Sigmoid colon (tissue), 7 donors: ENCODE measurements at places on chromosomes 12 and 14. TPM values are rescaled to one million over a fixed set of nuclear protein-coding genes. Genes with fewer than 3 reads are reported as not detected.
A peak's percentile ranks its signal among the peaks of the same experiment; 100 is the strongest.

GRCh38 chr14:74685056-74685455 is 27.8 kb downstream of the AREL1 start:
- H3K4me3 ChIP-seq, result no peak overlapping the region
- H3K36me3 ChIP-seq, result peaks cover 23% of the 10 kb centered on the region
- no peaks in the 10 kb centered on the region for H3K27me3 ChIP-seq
- DNase-seq, result no peak

DNA sequence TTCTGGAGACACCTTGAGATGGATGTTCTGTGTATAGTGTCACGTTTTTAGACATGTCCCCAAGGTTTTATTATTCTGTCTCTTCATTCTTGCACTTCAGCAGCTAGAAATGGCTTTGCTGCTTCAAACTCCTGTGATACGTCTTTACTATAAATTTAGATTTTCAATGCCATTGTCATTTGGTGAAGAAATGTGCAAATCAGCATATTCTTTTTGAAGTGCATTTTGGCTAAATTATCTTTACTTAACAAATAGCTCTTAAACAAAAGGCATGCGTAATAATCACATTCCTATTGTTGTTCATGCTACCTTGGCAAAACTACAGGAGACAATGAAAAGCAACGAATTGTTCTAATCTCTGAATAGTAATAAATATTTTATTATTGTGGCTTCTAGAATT is 502.9 kb upstream of the SYT1 start:
- H3K4me1 ChIP-seq, result no peaks in the 10 kb centered on the region
- no peaks in the 10 kb centered on the region for H3K36me3 ChIP-seq
- no peaks in the 10 kb centered on the region for H3K27me3 ChIP-seq
- no peak for DNase-seq
- no peak overlapping the region for H3K4me3 ChIP-seq

GRCh38 chr12:47909839-47910465 is 5.2 kb upstream of the VDR start:
- H3K4me1 ChIP-seq, result peaks cover 8% of the 10 kb centered on the region
- H3K36me3 ChIP-seq, result no peaks in the 10 kb centered on the region
- H3K4me3 ChIP-seq, result no peak overlapping the region
- DNase-seq, result peak; percentile 43
- H3K27me3 ChIP-seq, result no peaks in the 10 kb centered on the region

DNA sequence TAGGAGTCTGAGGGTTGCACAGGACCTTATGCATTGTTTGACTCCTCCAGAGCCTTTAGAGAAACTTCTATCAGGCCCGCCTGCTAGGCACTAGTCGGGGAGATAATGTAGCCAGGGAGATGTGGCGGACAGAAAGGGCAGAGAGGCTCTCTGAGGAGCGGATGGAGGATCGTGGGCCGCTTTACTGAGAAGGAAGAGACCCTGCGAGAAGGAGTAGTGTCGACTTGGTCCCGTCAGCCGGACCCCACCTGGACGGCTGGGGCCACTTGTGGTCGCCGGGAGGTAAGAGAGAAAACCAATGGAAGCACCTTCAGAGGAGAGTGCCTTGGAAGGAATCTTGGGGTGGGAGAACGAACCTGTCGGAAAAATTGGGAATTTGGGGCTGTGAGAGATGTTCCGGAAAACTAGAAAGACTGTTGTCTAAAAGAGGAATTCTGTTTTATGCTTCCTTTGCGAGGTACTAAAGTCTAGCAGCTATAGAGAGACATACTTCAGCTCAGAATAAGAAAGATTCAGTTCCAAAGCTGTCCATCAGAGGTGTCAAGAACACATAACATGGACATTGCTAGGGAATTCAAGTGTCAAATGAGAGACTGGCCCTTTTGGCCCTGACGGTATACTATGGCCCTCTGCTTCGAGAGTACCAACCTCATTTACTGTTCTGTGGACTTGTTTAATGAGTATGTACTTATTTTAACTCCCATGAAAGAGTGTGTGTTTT is 660 bp upstream of the MCRS1 start:
- peak overlapping the region; percentile 83 for H3K4me3 ChIP-seq
- peaks cover 19% of the 10 kb centered on the region for H3K36me3 ChIP-seq
- H3K27me3 ChIP-seq, result no peaks in the 10 kb centered on the region
- H3K27ac ChIP-seq, result peak overlapping the region; percentile 85

DNA sequence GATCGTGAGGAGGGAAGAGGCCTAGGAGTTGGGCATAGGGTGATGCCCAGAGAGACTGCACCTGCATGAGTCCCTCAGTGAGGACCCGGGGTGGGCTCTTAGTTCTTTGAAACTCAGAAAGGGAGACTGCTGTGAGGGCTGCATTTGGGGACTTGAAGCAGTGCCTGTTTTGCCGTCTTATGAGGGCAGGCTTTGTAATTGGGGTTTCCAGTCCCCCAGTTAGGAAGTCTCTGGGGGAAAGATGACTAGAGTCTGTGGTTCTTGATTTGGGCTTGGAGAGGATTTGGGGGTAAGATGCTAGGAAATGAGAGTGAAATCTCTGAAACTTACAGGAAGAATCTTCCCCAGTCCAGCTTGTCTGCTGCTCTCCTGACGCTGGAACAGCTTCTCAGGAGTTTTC is 99.6 kb downstream of the ARF6 start:
- H3K27ac ChIP-seq, result no peak overlapping the region
- no peaks in the 10 kb centered on the region for H3K27me3 ChIP-seq
- H3K4me1 ChIP-seq, result peaks cover 2% of the 10 kb centered on the region
- no peaks in the 10 kb centered on the region for H3K36me3 ChIP-seq

DNA sequence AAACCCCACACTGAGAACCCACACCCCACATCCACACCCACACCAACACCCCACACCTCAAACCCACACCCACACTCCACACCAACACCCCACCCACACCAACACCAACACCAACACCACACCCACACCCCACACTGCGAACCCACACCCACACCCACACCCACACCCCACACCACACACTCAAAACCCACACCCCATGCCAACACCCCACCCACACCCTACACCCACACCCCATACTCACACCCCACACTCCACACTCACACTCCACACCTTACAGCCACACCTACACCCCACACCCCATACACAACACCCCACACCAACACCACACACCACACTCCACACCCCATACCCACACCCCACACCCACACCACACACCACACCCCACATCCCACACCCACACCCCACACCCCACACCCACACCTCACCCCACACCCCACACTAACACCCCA is 38.0 kb downstream of the TMEM120B start:
- no peaks in the 10 kb centered on the region for H3K27me3 ChIP-seq
- H3K4me3 ChIP-seq, result no peak overlapping the region
- no peaks in the 10 kb centered on the region for H3K4me1 ChIP-seq
- no peaks in the 10 kb centered on the region for H3K36me3 ChIP-seq
- DNase-seq, result no peak
- H3K27ac ChIP-seq, result no peak overlapping the region

DNA sequence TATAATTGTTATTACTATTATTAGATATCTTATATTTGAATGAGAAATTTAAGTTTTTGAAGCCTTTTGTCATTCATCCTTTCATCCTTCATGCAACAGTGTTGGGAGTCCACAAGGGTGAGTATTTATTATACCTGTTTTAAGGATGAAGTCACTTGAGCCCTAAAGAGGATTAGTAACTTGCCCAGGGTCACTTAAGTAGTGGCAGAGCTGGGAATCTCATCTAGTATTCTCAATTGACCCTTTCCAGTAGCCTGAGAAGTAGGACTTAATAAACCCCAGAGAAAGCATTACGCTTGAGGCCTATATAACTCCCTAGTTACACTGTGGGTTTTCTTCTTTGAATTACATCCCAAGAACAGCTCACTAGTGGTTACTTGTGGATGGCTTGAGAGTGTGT is 119.8 kb downstream of the SRGAP1 start:
- H3K36me3 ChIP-seq, result no peaks in the 10 kb centered on the region
- H3K4me3 ChIP-seq, result no peak overlapping the region
- no peak for DNase-seq
- H3K27ac ChIP-seq, result no peak overlapping the region
- no peaks in the 10 kb centered on the region for H3K27me3 ChIP-seq
- no peaks in the 10 kb centered on the region for H3K4me1 ChIP-seq

- no peak overlapping the region for H3K27ac ChIP-seq
- H3K27me3 ChIP-seq, result no peaks in the 10 kb centered on the region
- no peak for DNase-seq
Measured at GRCh38 chr12:18224745-18225144, 36.6 kb upstream of the PIK3C2G start.

GRCh38 chr14:77185093-77185465 is 3.5 kb downstream of the TMEM63C start:
- no peak overlapping the region for H3K27ac ChIP-seq
- DNase-seq, result no peak

The TOMM20L gene
- total RNA-seq, result not detected

The KRT78 gene
- total RNA-seq, result not detected

The PABPN1 gene
- total RNA-seq, result 38.3 TPM

The NKX2-1 gene
- total RNA-seq, result not detected

The CDCA3 gene
- total RNA-seq, result 0.54 TPM

The FLRT2 gene
- total RNA-seq, result 3.0 TPM

The B4GALNT3 gene
- 0.36 TPM for total RNA-seq
